Right ventricle myocardium superior (tissue), 1 donor: ENCODE measurements at places on chromosomes 6 and 20. TPM values are rescaled to one million over a fixed set of nuclear protein-coding genes. Genes with fewer than 3 reads are reported as not detected.

GRCh38 chr6:96909811-96910210 is 12.1 kb upstream of the NDUFAF4 start:
- no peak for DNase-seq

GRCh38 chr6:160198606-160199211 is 59.9 kb downstream of the SLC22A2 start:
- no peak for DNase-seq

- no peak for DNase-seq
Measured at GRCh38 chr6:157302736-157303135, 20.6 kb downstream of the TMEM242 start.

- DNase-seq = no peak
Measured at GRCh38 chr20:31759836-31760518, 20.9 kb downstream of the TPX2 start.

- no peak for DNase-seq
Measured at GRCh38 chr6:37594895-37595294, 95.2 kb upstream of the CCDC167 start.

DNA sequence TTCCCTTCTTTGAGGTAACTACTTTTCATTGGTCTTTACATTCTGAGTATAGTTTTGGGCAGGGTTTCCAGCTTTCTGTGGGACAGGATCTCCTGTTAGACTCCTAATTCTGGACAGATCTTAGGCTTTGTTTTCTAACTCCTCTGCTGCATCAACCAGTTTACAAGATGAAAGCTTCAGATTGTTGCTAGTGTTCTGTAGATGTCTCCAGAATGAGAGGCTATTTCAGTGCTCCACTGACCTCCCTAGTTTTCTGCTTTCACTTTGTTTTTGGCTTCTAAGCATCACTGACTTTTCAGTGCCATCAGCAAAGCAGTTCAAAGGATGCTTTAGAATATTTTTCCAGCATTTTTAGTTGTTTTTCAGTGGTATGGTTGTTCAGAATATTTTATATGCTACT is 101.4 kb downstream of the LIN28B start:
- no peak for DNase-seq

DNA sequence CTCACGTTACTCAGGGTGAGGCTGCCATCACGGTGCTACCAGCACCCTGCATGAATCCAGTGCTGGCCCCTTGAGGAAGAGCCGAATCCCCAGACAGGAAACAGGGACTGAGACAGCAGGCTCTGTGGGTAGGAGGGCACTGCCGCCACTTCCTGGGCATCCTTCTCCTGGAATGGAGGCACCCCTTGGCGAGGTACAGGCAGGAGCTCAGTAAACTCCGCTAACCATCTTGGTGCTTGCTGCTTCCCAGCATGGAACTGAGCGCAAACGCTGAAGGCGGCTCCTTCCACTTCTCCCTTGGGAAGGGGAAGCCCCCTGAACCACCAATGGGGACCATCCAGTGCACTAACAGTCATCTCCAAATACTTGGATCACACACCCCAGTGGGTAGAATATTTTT is 13.5 kb upstream of the CCDC167 start:
- DNase-seq = no peak

DNA sequence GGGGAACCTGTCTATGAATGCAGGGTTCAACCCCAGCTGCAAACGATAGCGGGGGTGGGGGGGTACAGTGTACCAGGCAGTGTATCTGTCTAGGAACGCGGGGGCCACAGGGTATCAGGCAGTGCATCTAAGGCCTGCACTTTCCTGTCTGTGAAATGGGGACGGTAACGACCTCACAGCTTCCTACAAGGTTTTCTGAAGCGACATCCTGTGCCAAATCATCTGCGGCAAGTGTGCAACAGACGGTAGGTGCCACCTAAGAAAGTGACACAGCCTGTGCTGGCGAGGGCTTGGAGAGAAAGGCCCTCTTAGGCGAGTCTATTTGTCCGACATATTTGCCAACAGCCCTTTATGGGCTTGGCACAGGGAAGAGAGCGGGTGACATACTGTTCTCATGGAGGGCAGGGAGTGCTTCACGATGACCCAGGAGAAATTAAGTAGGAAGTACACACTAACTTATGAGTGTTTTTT is 3.8 kb downstream of the DIDO1 start:
- no peak for DNase-seq

GRCh38 chr20:38000293-38000692 is 33.0 kb downstream of the TTI1 start:
- DNase-seq = no peak

- no peak for DNase-seq
Measured at GRCh38 chr6:64717281-64717680, 989.7 kb downstream of the EYS start.

GRCh38 chr20:46085179-46085851 is 4.4 kb downstream of the NCOA5 start:
- DNase-seq = no peak

DNA sequence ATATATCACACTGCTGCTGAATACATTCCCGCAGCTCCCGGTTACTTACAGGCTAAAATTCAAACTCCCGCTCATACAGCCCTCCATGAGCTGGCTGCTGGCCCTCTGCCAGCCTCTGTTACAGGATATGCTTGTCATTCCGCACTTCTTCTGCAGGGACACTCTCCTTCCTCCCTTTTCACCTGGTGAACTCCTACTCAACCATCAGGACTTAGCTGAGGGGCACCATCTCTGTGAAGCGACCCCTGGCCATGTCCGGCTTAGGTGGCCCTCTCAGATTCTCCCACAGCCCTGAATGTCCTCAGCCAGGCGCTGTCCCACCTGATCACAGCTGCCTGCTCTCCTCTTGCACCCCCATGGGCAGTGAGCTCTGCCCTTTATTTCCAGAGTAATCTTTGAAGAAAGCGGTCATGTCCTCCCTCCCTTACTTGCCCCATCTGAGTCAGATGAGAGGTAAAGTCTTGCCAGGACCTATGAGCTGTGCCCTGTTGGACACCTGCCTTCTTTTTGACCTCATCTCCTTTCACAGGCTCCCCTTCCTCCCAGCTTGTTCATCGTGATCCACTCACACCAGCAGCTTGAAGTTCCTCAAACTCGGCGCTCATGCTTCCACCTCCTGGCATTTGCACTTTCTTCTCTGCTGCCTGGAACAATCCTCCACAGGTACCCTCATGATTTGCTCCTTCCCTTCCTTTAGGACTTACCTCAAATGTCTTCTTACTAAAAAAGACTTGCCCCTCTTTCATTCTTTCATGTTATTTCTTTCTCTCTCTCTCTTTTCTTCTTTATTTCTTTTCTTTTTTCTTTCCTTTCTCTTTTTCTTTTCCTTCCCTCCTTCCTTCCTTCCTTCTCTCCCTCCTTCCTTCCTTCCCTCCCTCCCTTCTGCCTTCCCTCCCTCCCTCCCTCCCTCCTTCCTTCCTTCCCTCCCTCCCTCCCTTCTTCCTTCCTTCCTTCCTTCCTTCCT is 5.6 kb downstream of the CYP24A1 start:
- DNase-seq = no peak

DNA sequence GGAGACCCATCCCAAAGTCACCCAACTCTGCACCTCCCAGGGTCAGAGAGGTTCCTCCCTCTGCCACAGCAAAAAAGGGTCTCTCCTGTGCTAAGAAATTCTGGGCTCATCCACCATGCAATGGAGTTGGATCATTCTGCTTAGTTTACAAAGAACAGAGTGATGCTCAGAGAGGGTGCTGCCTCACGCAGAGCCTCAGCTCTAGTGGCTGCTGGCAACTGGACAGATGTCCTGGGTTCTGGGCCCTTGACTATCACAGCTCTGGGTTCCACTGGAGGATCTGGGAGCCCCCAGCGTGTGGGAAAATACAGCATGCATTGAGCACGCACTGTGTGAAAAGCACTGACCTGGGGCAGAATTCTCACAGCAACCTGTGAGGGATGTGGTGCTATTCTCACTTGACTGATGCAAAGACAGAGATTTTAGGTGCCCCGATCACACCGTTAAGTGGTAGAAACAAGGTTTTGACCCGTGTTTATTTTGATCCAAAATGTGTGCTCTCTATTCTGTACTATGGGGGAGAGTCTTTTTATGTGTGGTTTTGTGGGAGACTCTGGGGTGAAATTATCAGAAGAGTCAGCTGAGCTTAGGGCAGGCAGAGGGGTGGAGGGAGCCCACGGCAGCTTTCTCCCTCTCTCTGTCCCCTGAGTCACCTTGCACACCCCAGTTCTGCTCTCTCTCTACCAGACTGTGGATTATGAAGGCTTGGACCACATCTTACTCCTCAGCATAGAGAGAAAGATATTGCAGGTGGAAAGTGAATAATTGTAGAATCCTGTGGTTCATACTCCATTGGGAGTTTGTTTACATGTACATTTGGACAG is 19.9 kb downstream of the TREML4 start:
- no peak for DNase-seq

DNA sequence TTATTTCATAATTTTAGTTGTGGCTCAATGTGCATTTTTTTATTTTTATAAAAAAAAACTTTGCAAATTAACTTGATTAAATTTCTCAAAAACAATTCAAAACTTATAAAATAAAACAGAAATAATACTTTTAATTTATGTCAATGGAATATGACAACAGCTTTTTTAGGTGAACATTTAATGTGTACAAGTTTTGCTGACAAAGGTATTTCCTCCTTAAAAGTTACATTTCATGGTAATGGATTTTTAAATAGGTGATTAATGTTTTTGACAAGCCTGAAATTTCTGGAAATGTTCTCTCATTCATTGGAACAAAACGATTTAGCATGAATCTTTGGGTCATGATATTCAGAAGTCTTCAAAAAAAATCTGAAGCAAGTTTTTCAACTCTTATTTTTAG is 1160.0 kb downstream of the HACE1 start:
- DNase-seq = no peak

DNA sequence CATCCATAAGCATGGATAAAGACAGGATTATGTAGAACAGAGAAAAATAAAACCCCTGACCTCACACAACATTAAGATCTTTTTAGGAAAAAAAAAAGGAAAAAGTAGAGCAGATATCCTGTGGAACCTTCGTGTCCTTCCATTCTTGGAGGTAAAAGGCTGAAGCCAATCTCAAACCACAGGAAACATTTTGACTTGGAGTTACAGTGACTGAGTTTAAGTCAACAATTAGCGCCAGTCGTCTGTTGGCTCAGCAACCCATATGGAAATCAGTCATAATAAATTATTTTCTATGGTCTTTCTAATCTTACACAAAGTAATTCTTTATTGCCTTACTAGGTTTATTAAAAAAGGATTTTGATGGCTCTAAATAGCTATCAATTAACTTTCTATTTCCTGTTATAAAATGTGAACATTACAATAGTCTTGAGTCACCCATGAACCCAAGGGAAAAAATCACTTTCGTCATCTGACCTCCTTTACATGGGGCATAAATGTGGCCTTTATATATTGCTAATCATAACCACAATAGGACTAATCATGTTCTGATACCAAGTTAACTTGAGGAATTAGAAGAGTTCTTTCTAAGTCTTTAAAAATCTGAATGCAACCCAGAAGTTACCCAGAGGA is 592.9 kb downstream of the TFAP2B start:
- no peak for DNase-seq

- no peak for DNase-seq
Measured at GRCh38 chr6:127608554-127609270, 31.7 kb downstream of the C6orf58 start.

DNA sequence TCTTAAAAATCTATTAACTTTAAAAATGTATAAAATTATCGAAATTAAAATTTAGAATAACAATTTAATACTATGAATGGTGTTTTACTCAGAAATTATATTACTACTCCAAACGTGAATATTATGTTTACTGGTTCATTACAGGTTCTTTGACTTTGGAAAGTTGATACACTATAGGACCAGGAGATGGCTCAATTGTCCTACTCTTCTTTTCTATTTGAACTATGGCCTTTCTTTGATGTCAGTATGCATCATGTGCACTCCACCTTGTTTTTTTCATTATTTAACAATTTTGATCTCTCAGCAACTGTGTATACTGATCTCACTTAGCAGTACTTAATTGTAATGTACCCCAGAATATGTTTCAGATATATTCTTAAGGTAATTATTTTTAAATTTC is 391.5 kb upstream of the MANEA start:
- DNase-seq = no peak

GRCh38 chr6:34425132-34425497 is 754 bp downstream of the RPS10 start:
- DNase-seq = no peak

DNA sequence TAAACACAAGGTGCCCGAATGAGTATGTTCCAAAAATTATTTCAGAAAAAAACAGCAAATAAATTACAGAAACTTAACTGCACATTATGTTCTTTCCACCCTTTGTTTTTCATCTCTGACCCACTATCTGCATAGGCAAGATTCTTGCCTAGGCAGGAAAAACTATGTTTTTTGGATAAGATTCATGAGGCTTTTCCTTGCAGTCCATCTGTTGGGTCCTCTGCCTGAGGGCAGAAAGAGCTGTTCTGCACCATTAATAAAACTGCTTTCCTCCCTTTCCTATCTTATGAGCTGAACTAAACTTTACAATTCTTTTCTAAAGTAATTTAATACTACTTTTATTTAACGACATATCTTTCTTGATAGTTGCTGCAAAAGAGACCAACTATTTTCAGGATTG is 21.1 kb downstream of the ENPP1 start:
- DNase-seq = no peak

DNA sequence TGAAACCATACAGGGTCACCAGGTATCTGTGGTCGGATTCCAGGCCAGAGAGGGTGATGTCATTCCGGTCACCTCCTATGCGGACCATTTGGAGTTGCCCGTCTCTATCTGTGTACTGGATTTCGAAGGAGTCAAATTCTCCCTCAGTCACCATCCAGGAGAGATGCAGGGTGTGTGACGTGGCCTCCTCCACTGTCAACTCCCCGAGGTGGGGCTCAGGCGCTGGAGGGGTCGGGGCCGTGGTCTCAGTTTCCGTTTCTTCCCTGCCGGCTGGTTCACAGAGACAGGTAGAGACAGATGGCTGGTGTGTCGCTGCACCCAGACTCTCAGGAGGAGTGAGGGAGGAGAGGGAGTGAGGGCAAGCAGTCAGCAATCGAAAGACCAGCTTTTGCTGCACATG is 30.7 kb downstream of the CYP21A2 start:
- DNase-seq = no peak

GRCh38 chr6:48111575-48111974 is 578 bp upstream of the PTCHD4 start:
- DNase-seq = no peak

- DNase-seq = no peak
Measured at GRCh38 chr20:6959900-6960312, 192.4 kb downstream of the BMP2 start.

Gene ZNF334
- total RNA-seq = 0.40 TPM

Gene SRC
- total RNA-seq = 6.7 TPM

Gene TRIM31
- not detected for total RNA-seq

Gene SYNCRIP
- total RNA-seq = 55.7 TPM

Gene HCRTR2
- total RNA-seq = not detected

Gene LINC00237
- total RNA-seq = not detected
